GF-D8 (cell line): ENCODE measurements at places on chromosomes 12 and 14.
A peak's percentile ranks its signal among the peaks of the same experiment; 100 is the strongest.

DNA sequence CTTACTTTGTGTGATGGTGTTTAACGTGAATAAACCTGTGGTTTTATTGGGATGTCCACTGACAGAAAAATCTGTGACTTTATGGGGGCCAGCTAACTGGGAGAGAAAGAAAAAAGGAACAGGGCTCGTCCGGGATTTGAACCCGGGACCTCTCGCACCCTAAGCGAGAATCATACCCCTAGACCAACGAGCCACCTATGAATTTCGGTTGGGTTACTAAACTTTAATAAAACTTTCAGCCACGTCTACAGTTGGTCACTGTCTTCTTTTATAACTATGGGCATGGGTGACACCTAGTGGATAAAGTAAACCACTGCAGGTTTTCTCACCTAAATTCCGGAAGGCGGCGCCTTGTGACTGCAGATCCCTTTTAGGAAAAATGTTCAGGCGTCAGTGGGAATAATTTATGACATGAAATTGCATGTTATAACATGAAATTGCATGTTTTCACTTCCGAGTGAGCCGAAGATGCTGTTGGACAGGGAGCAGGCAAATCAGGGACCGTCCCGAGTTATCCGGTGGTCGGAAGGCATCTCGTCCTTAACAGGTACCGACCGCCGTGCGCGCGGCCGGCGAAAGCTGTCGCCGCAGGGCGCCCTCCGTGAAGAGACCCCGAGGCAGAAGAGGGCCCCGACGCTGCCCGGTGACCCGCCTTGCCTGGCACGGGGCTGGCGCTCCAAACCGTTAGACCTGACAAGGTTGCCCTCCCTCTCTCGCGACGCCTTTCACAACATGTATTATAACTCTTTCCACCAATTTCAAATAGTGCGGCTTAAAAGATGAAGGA is 18.2 kb upstream of the RNASE12 start:
- DNase-seq = peak; percentile 74

DNA sequence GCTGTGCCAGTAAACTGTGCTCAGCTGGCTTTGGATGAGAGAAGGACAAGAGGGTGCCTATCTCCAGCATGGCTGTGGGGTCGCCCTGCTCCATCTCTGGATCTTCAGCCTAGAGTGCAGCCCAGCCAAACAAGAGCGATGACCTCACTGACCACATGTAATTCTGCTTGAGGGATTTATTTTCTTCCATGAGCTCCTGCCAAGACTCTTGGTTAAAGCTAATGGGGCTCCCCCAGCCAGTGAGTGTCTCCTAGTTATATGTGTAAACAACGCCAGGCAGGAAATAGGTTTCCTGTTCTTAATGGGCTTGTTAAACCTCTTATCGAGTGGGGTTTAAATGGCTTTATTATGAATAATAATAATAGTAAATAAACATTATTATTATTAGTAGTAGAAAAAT is 397.2 kb downstream of the NRXN3 start:
- no peak for DNase-seq

GRCh38 chr12:3313675-3314663 is 177.0 kb upstream of the PRMT8 start:
- DNase-seq = no peak

DNA sequence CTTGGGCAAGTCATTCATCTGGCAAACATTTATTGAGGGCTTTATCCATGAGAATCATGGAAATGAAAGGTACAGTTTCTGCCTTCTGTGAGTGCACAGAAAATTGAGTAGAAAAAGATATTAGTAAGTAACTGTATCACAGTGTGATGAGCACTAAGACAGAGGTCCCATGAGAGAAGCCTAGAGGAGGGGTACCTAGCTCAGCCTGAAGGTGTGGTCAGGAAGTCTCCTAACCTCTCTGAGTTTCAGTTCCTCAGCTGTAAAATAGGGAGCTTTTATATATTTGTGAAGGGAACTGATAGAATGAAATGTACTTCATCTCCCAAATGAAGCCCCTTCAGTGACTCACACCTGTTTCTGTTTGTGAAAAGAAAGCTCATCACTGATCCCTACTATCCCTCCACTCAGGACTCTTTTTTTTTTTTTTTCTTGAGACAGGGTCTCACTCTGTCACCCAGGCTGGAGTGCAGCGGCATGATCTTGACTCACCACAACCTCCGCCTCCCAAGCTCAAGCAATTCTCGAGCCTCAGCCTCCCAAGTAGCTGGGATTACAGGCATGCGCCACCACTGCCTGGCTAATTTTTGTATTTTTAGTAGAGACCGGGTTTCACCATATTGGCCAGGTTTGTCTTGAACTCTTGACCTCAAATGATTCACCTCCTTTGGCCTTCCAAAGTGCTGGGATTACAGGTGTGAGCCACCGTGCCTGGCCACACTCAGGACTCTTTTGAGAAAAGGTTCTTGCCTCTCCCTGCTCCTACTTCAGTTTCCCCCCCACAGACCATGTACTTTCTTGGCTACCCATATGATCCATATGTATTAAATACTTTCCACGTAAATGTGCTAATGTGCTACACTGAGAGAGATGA is 93.7 kb upstream of the FUT8 start:
- DNase-seq = no peak

DNA sequence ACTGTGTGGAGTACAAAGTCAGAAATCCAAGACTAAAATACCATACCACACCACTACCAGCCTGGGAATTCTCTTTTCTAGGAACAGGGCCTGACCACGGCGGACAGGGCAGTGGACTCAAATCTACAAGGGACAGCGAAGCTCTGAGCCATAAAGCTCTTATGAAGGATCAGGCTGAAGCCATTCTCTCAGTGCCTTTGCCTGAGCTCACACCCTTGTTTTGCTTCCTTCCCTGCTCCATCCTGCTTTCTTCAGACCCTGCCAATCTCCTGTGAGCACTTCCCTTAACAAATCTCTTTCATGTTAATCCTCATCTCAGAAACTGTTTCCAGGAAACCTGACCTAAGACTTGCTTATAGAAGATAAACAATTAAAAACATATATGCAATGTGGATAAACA is 398.5 kb downstream of the MDGA2 start:
- DNase-seq = no peak

DNA sequence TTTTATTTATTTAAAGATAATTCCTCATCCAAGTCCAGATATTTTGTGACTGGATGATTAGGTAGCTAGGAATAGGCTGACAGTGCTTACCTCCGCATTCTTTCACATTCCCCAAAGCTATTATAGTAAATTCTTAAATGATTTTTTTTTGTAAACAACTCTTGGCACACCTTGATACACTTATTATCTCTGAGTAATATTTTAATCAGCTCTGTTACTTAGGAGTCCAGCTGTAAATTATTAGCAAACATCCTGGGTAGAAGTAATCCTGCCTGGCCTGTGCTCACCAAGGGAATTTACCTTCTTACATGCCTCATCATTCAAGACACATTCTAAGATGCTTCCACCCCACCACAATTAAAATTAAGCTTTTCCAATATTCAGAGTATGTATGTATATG is 186.1 kb downstream of the SLC2A13 start:
- no peak for DNase-seq

DNA sequence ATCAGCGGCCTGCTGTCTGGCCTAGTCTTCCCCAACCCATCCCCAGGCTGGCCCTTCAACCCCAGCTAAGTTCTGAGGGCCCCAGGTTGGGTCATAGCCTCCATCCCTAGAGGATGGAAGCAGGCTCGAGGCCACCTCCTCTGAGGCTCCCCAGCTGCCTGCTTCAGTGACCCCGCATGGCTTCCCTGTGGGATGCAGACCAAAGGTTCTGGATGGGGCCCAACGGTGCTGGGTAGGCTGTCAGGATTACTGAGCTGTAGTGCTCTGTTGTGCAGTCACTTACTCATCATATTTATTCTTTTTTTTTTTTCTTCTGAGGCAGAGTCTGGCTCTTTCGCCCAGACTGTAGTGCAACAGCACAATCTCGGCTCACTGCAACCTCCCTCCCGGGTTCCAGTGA is 92.0 kb downstream of the IRF2BPL start:
- DNase-seq = no peak

GRCh38 chr14:90651271-90651804 is 164.9 kb downstream of the TTC7B start:
- DNase-seq = no peak

- no peak for DNase-seq
Observed at GRCh38 chr14:31294746-31295405, 87.3 kb upstream of the HECTD1 start.

GRCh38 chr14:52695481-52696091 is at the start of gene ERO1A:
Gene ERO1A (minus strand): TSS chr14:52695558. CDS start chr14:52695481, 77 bp downstream.
- peak; percentile 12 for DNase-seq

DNA sequence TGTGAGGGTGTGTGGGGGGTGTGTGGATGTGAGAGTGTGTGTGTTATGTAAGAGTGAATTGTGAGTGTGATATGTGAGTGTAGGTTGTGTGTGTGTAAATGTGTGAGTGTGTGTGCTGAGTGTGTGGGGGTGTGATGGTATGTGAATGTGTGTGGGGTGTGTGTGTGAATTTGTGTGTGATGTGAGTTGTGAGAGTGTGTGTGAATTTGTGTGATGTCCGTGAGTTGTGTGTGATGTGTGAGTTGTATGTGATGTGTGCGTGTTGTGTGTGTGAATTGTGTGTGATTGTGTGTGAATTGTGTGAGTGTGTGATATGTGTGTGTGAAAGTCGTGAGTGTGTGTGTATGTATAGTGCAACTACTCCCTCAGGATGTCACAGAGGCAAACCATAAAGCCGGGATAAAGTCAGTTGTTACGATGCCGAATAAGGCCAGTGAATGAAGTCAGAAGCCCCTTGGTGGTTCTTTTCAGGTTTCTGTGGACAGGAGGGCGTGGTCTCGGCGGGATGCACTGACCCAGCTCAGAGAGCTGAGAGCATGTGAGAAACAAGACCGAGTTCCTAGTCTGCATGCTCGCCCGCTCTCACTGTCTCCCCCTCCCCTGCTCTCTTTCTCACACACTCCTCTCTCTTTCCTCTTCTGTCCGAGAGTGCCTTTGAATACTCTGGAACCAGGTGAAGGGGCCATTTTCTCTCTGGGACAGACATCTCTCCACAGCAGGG is 71.8 kb upstream of the MAX start:
- DNase-seq = no peak

- DNase-seq = no peak
Observed at GRCh38 chr12:63816031-63816430, 28.5 kb upstream of the SRGAP1 start.

DNA sequence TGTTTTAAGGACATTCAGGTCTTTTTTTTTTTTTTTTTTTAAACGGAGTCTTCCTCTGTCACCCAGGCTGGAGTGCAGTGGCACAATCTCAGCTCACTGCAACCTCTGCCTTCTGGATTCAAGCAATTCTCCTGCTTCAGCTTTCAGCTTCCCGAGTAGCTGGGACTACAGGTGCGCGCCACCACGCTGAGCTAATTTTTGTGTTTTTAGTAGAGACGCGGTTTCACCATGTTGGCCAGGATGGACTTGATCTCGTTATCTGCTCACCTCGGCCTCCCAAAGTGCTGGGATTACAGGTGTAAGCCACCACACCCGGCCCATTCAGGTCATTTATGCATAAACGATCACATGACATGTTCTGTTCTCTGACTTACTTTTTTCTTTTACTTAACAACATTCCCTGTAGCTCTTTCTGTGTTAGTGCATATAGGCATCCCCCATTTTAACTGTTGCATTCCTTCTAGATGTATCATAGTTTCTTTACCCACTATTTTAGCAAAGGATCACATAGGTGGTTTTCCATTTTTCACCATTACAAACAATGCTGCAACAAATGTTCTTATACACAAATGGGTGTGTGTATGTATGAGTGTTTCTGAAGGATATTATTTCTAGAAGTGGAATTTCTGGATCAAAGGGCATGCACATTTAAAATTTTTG is 74.2 kb downstream of the ARF6 start:
- DNase-seq = no peak

- peak; percentile 1 for DNase-seq
Observed at GRCh38 chr12:28872654-28873268, 276.3 kb upstream of the FAR2 start.

DNA sequence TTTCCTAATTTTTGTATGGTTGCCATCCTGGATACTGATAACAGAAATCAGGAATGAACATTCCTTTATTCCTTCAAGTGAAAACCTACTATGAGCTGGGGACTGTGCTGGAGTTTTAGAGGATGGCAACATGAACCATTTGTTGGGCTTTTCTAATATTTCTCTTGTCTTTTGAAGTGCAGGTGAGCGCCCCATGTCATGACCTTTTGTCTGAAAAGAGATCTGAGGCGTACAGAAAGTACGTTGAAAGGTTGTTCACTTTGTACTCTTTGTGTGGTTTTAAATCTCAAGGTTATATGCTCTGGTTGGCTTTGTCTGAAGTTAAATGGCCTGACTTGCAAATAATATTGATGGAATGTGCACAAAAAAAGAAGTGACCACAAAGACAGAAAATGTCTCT is 79.0 kb downstream of the GAS2L3 start:
- DNase-seq = no peak

DNA sequence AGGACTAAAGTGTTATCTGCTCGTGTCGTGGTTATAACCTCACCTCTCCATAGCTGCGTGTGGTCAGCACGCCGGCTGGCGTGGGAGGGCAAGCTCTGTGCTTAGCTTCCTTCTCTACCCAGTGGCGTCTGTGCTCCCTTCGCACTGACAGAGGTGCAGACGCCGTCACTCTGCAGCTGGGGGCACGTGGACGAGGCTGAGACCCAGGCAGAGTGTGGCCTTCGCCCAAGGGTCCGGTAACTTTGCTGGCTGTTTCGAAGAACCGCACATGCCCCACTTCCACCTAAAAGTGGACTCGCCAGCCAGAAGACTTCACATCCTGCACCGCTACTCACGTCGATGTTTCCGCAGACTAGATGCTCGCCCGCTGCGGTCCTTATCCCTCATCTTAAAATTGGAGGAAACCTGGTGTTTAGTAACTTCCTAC is 35.9 kb upstream of the DYNC1H1 start:
- peak; percentile 50 for DNase-seq

GRCh38 chr12:24839268-24839791 is 109.6 kb downstream of the BCAT1 start:
- DNase-seq = no peak

DNA sequence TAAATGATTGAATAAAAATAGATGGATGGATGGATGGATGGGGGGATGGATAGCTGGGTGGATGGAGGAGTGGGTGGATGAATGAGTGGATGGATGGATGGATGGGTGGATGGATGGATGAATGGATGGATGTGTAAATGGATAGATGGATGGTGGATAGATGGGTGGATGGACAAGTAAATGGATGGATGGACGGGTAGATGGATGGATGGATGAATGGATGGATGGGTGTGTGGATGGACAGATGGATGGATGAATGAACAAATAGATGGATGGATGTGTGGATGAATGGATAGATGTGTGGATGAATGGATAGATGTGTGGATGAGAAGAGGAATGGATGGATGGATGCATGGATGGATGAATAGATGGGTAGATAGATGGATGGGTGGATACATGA is 490.8 kb downstream of the VRK1 start:
- DNase-seq = no peak

GRCh38 chr12:56120158-56120846 is 2.2 kb downstream of the ZC3H10 start:
- DNase-seq = no peak
